ENCODE measurements at places on chromosomes 1 and 21. TPM values are rescaled to one million over a fixed set of nuclear protein-coding genes. Genes with fewer than 3 reads are reported as not detected.

LHX8 gene
- total RNA-seq: 0.91 TPM

TENT5C gene
- 0.03 TPM for total RNA-seq

MPL gene
- not detected for total RNA-seq

RAP1GAP gene
- total RNA-seq: 11.4 TPM

TAL1 gene
- total RNA-seq: not detected

ARID1A gene
- total RNA-seq: 33.6 TPM

PTAFR gene
- 0.09 TPM for total RNA-seq
